Pancreas (tissue), 10 donors: ENCODE measurements at places on chromosomes 5 and 9.

DNA sequence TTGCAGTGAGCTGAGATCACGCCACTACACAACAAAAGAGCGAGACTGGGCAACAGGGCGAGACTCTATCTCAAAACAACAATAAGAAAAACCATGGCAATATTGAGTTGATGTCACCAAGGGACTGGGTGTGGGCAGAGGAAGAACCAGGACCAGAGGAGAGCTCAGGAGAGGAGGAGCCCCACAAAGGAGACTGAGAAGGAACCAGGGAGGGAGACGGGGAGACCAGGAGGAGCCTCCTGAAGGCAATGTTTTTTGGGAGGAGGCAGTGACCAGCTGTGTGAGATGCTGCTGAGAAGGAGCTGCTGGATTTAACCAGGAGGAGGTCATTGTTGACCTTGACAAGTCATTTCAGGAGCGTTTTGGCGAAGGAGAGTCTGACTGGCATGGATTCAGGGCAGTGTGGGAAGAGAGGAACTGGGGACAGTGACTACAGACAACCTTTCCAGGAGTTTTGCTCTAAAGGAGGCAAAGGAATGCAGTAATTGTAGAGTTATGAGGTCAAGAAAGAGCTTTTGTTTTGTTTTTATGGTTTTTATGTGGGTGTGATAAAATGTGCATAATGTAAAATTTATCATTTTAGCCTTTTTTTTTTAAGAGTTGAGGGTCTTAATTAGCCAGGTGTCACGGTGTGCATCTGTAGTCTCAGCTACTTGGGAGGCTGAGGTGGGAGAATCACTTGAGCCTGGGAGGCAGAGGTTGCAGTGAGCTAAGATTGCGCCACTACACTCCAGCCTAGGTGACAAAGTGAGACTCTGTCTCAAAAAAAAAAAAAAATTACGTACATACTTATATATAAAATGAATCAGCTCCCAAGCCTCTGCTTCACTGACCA, 17.9 kb downstream of the TRUB2 start:
- no peak for DNase-seq

- DNase-seq: no peak
Observed at GRCh38 chr5:43038496-43038989, 1.6 kb downstream of the ANXA2R start.

DNA sequence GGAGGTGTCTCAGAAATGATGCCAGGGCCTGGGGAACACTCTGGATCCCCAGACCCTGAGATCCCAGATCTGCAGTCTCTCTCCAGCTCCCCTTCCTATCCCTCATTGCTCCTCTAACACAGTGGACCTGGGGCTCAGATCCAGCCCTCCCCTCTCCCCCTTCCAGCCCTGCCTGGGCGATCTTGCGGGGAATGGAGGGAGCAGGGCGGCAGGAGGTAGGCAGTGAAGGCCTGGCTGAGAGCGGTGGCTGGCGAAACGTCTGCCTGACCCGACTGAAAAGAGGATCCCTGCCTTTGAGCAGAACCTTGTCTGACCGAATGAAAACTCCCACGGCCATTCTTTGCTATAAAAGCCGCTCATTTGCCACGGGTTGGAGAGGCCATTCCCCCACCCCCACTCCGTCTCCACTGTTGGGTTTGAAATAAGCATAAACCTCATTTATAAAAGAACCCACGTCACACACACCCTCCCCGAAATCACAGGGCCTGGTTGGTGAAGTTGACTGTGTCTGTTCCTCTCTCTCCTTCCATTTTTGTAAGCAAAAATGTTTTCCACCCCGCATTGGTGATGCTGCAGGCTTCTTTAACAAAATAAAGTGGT, 8.8 kb downstream of the MSX2 start:
- no peak for DNase-seq

GRCh38 chr5:75707911-75708509, 9.2 kb downstream of the POC5 start:
- DNase-seq: no peak

DNA sequence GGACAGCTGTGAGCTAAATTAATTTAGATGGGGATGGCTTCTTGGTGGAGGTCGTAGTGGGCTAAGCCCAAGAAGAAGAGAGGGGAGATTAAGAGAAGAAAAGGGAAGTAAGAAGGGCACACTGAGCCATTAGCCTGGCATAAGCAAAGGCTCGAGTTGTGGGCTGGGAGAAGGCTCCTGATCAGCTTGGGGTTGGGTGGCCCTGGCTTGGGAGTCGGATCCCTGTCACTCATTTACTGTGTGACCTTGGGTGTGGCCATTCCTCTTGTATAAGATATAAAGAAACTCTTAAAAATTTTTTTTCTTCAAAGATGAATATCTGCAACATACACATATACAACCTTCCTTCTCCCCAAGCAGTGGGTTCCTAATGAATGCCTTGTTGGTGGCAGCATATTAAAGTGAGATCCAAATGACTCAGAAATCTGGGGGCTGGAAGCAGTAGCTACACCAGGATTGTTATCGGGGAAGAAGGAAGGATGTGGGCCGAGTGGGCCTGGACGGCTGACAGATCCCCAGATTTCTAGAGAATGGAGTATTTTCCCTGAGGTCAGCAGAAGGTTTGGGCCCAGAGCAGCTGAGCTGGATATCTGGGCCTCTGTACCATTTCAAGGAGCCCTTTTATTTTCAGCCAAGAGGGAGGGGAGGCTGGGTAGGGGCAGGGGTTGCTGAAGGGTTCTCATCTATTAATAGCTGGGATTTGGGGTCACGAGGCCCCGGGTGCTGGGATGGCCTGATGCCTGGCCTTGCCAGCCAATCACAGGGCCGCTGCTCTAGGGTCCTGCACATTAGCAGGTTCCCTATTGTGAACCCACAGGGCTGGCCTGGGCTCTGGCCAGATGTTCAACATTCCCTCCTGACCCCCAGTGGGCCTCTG, 52.1 kb downstream of the PPARGC1B start:
- no peak for DNase-seq

GRCh38 chr5:82986404-82986803, 90.8 kb downstream of the TMEM167A start:
- DNase-seq: no peak

- DNase-seq: no peak
Observed at GRCh38 chr5:89265511-89266179, 382.7 kb upstream of the MEF2C start.

- DNase-seq: no peak
Observed at GRCh38 chr9:118028225-118028624, 324.0 kb downstream of the TLR4 start.

DNA sequence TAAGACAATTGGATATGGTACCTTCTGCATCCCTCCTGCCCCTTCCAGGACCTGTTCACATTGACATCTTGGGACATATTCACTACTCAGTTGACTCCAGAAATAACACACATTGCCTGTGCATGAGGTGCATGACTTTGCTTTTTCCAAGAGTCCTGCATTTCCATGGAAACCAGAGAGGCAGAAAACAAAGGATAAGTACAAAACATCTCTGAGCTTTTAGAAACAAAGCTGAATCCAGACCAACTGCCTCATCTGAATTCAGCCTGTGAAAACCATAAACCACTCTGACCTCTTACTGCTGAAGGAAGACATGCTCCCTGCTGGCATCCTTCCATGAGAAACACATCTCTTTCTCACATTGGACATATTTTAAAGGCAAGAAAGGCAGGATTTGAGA, 695.1 kb downstream of the TAF11L14 start:
- DNase-seq: no peak

GRCh38 chr5:150653762-150654556, 7.1 kb upstream of the MYOZ3 start:
- no peak for DNase-seq

GRCh38 chr5:58786035-58786434, 203.2 kb downstream of the RAB3C start:
- no peak for DNase-seq

- DNase-seq: no peak
Observed at GRCh38 chr9:111959468-111960359, 63.1 kb downstream of the UGCG start.

- no peak for DNase-seq
Observed at GRCh38 chr5:161373345-161373707, 173.2 kb downstream of the GABRB2 start.

GRCh38 chr5:124935065-124935464, 188.6 kb upstream of the ZNF608 start:
- DNase-seq: no peak

DNA sequence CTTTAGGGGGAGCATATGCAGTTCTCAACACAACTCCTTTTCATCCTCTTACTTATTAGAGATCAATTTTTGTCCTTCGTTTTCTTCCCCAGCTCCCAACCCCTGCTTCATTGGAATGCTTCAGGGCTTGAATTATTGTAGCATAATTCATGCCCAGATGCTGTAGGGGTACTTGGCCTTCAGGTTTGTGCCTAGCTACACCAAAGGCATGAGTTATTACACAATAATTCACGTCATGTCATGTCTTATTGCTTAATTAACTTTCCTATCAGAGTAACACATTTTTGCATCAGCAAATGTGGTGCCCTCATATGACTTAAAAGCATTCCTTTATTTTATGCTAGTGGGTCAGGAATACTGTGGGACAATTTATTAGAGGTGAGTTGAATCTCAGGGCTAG, 507.2 kb downstream of the NFIB start:
- no peak for DNase-seq

GRCh38 chr5:142826093-142826492, 55.9 kb downstream of the ARHGAP26 start:
- DNase-seq: no peak

DNA sequence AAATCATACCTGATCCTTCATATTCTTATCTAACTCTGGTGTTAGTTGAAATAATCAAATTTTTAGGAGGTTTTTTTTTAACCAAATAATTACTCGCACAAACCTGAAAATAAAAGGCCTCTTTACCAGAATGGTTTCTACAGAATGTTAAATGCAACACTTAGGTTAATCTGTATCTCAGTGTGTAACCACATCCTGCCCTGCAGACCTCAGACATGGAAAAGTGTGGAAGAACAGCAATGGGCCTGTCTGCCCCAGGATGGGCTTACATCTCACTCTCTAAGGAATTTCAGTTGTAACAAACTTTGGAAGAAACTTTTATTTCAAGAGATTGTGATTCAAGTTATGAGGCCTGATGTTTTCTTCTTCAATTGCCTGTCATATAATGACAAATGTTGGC, 32.5 kb upstream of the MIER3 start:
- no peak for DNase-seq

- no peak for DNase-seq
Observed at GRCh38 chr5:74016373-74016772, 390.4 kb downstream of the ARHGEF28 start.

DNA sequence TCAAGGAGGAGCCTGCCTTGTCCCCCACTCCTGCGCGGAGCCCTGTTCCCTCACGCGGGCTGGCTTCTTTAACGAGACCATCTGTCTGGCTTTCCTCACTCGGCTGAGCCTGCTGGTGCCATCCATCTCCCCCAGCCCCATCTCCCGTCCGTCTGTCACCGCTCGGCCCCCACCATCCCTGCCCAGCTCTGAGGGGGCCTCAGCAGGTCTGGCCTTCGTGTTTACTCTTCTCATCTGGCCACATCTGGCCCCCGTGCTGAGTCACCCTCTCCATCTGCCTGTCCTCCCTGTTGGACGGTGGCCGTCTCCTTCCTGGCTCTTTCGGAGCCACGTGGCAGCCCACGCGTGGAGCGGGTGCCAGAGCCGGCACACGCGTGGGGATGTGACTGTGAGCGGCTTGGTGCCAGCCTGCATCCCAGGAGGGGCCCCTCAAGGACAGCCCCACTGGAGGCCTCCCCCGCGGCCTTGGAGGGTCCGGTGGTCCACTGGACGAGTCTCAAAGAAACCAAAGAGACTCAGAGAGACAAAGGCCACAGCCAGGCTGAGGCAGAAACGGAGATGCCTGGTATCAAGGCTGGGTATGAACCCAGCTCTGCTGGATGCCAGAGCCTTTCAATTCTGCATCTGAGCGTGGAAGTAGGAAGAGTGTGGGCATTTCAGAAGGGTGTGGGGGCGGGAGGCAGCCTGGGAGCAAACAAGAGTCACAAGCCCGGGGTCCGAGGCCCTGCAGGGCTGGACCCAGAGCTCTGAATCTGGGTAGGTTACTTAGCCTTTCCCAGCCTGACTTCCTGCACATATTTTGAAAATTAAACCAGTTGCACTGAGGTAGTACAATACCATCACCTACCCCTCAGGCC, 76.7 kb upstream of the UNC5A start:
- DNase-seq: no peak

- no peak for DNase-seq
Observed at GRCh38 chr5:52712354-52712753, 75.4 kb upstream of the ITGA1 start.

DNA sequence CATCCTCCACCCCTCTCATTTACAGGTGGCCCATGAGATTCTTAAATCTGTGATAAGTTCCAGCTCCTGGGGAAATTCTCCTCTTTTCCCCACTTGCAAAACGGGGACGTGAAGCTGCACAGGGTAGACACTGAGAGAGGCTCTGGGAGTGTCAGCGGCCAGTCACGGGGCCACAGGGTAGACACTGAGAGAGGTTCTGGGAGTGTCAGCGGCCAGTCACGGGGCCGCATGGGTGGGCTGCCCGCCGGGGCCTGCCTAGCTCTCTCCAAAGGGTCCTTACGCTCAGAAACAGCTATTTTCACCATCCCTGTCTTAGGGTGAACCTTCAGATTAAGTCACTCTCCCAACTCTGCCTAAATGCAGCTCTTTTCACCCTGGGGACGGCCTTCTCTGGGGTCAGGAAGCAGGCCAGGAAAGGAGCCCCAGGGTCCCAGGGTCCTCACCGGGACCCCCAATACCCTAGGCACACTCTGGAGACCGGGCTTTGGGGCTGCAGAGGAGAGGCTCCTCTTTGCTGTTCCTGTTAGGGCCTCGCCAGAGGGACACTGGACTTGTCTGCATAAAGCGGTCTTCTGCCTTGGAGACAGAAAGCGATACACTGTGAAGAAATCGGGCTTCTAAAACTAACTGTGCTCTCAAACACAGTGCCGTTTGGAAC, 1.5 kb downstream of the FAM78A start:
- no peak for DNase-seq

GRCh38 chr9:6355728-6356127, 27.6 kb downstream of the TPD52L3 start:
- no peak for DNase-seq

DNA sequence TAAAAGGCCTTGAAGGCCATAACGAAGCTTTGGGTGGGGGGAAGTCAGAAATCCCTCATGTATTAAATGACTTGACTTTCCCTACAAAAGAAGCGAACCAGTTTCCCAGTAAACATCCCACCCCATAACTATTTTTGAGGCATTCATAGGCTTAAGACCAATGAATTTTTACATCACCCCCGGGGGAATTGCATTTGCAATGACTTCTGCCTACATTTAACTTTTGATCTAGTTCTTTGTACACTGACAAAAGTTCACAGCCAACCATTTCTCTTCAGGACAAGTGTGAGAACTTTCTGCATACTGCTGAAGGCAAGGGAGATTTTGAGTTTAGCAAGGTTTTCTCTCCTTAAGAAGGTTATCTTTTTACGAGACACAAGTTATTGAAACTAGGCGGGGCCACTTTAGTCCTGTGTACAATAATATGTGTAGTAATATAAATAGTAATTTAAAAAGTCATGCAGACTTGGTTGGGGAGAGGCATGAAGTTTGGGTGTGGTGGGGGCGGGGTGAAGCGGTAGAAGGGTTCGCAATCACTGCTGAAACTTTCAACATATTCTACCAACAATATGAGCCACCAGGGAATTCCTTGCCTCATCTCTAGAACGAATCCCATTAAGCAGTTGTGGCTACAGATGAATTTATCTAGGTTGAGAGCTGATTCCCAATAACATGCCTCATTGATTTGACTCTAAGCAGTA, 2.5 kb downstream of the TJP2 start:
- DNase-seq: no peak

- no peak for DNase-seq
Observed at GRCh38 chr9:36800455-36800854, 227.8 kb downstream of the MELK start.
